ENCODE measurements at places on chromosomes 2 and 18. TPM values are rescaled to one million over a fixed set of nuclear protein-coding genes. Genes with fewer than 3 reads are reported as not detected.

The CHST10 gene
- 6.8 TPM for total RNA-seq

The AKAIN1 gene
- not detected for total RNA-seq

The GNAL gene
- 4.1 TPM for total RNA-seq

The G6PC2 gene
- total RNA-seq: not detected

The MFSD2B gene
- total RNA-seq: 1.7 TPM

The SERPINB12 gene
- 64.6 TPM for total RNA-seq

The FBXO48 gene
- 0.79 TPM for total RNA-seq

The GALNT3 gene
- 20.3 TPM for total RNA-seq

The SERPINB7 gene
- 14.6 TPM for total RNA-seq

The CNDP1 gene
- total RNA-seq: 0.10 TPM

The CTAGE1 gene
- total RNA-seq: not detected

The IER3IP1 gene
- 24.7 TPM for total RNA-seq

The CCDC74A gene
- total RNA-seq: 7.0 TPM

The STPG4 gene
- not detected for total RNA-seq

The PDCD1 gene
- 0.10 TPM for total RNA-seq

The ABCB11 gene
- total RNA-seq: 0.79 TPM

The C1QL2 gene
- total RNA-seq: 0.10 TPM

The RHBDD1 gene
- total RNA-seq: 38.3 TPM

The GAREM1 gene
- 11.6 TPM for total RNA-seq

The TMSB10 gene
- total RNA-seq: 2,067 TPM

The DYSF gene
- 23.2 TPM for total RNA-seq

The RFTN2 gene
- total RNA-seq: 27.1 TPM

The NTSR2 gene
- total RNA-seq: 0.10 TPM

The RASGRP3 gene
- 22.2 TPM for total RNA-seq

The PDE11A gene
- 0.39 TPM for total RNA-seq

The MATN3 gene
- 0.30 TPM for total RNA-seq

The XIRP2 gene
- total RNA-seq: 20.7 TPM

The PRKAG3 gene
- 2.5 TPM for total RNA-seq

The CRACDL gene
- total RNA-seq: 1.1 TPM

The SLC39A10 gene
- 49.0 TPM for total RNA-seq

The CCDC121 gene
- total RNA-seq: 6.3 TPM

The KCNG2 gene
- 0.49 TPM for total RNA-seq

The LHCGR gene
- 1.5 TPM for total RNA-seq

The SLC4A1AP gene
- 17.4 TPM for total RNA-seq

The OTOF gene
- total RNA-seq: 0.69 TPM

The ALK gene
- 0.10 TPM for total RNA-seq

The CHN1 gene
- total RNA-seq: 18.3 TPM

The HS1BP3 gene
- total RNA-seq: 13.5 TPM

The GKN1 gene
- not detected for total RNA-seq

The SERPINB13 gene
- total RNA-seq: 21.2 TPM

The RUFY4 gene
- total RNA-seq: 0.10 TPM

The SATB2 gene
- 6.0 TPM for total RNA-seq

The SPDYA gene
- total RNA-seq: 3.3 TPM

The TMEM247 gene
- total RNA-seq: not detected

The LTBP1 gene
- total RNA-seq: 111 TPM
